ENCODE measurements at places on chromosomes 16 and 17.

DNA sequence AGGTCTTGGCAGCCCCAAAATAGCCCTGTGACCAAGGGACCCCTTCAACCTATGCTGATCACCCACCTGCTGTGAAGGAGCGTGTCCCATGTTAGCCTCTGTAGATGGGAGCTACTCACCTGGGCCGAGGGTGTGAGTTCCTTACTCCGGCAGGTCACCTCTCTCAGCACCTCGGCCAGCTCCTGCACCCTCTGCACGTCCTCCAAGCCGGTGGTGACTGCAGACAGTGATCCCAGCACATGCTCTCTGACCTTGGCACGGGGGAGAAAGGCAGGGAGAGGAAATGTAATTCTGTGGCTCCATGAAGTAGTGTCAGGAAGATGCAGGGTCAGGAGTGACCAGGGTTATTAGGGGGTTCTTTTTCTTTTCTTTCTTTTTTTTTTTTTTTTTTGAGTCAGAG, 67.7 kb upstream of the BCO1 start:
- no peak for DNase-seq

DNA sequence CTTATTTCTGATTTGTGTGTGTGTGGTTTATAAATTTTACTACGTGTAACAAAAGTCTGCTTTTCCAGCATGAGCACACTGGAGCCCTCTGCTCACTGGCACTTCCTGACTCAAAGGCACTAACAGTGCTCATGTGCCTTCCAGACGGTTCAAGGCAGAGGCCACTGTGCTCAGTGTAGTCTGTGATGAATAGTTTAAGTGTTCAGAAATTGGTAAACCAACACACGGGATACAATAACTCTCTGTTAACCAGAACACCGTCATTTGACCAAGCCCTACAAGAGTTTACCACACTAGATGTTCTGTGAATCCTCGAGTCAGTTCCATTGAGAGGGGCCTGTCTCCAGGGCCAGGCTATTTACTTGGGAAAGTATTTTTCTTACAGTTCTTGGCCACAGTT, 191.9 kb downstream of the MRTFB start:
- no peak for DNase-seq

DNA sequence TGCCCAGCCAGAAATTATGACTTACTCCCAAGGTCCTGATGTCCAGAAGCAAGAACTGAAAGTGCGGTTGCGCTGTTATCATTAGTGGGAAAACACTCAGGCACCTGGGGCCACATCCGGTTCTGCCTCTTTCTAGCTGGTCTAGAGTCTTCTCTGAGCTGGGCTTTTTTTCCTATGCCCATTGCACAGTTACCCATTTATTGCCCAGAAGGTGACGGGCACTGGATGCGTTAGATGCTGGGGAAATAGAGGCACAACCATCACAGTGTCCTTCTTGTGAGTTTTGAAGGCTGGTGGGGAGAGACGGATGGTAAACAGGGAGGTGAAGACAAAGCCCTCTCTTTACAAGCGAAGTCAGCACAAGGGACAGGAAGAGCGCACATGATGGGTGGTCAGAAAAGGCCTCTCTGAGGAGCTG, 37.7 kb downstream of the PLCG2 start:
- DNase-seq = no peak

- no peak for DNase-seq
Observed at GRCh38 chr17:6480303-6480675, 36.0 kb downstream of the PIMREG start.

DNA sequence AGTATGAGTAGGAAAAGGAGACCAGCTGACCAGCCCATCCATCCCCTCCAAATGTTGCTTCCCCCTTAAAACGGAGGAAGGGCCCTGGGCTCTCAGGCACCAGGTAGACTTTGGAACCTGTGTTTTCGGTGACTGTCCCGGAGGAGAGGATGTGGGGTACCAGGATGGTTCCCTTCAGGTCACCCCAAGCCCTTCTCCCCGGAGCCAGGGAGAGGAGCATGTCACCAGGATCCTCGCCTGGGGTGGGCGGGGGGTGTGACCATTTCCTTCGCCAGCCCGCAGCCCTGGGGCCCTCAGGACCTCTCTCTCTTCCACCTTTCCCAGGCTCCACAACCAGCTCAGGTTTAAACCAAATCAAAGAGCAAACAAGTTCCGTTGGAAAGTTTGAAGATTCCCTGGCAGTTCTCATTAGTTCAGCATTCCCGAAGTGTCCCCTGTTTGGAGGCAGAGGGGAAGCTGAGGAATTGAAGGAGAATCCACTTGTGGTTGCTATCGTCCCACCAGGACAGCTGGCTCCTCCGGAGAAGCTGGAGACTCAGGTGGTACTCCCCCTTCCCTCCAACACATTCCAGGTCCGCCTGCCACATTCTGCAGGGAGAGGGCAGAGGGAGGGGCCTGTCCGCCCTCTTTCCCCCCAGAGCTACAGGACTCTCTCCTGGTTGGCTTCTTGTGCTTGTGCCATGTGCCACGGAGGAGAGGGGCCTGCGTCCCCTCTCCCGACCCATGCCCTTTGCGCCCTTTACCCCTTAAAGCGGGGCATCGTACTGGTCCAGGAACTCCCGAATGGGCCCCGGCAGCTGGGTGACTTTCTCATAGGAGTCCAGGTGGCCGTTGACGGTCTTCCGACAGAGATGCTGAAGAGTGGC, 2.0 kb downstream of the SOCS3 start:
- no peak for DNase-seq

All from stimulated activated CD4-positive, alpha-beta T cell treated with anti-CD3 and anti-CD28 coated beads, Interleukin-12 subunit alpha, Interleukin-12 subunit beta, amount 100 ng/mL, for 48 hours (primary cell).